Right lobe of liver (tissue), 6 donors: ENCODE measurements at places on chromosomes 4 and X.

- no peak overlapping the region for H3K4me3 ChIP-seq
- no peaks in the 10 kb centered on the region for H3K27me3 ChIP-seq
- no peak overlapping the region for H3K27ac ChIP-seq
- no peaks in the 10 kb centered on the region for H3K4me1 ChIP-seq
Measured at GRCh38 chr4:72582853-72583252, 13.8 kb upstream of the ADAMTS3 start.

DNA sequence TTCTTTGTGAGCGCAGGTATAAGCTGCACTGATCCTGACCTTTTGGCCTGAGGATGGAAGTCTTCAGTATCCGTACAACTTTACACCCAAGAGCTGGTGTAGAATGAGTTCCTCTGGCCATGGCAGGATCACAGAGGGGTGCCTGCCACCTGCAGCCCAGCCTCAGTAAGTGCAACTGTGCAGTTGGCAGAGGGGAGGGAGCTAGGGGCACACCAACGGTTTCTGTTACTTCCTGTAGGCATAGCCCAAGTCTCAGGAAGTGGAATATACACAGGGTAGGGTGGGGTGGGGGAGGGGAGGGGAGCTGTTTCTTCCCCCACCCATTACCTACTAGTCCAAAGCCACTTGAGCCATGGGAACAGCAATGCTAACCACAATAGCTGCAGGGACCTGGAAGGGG is 85.4 kb upstream of the GBA3 start:
- no peaks in the 10 kb centered on the region for H3K36me3 ChIP-seq
- no peaks in the 10 kb centered on the region for H3K27me3 ChIP-seq
- H3K4me3 ChIP-seq = no peak overlapping the region
- DNase-seq = peak; percentile 47

- no peak for DNase-seq
- H3K36me3 ChIP-seq = no peaks in the 10 kb centered on the region
- no peak overlapping the region for H3K4me3 ChIP-seq
- H3K4me1 ChIP-seq = no peaks in the 10 kb centered on the region
Measured at GRCh38 chr4:21367567-21367966, 581.0 kb downstream of the KCNIP4 start.

GRCh38 chr4:142339053-142339452 is 507.0 kb downstream of the INPP4B start:
- H3K27me3 ChIP-seq = no peaks in the 10 kb centered on the region
- no peak for DNase-seq
- no peak overlapping the region for H3K4me3 ChIP-seq
- no peak overlapping the region for H3K27ac ChIP-seq
- peaks cover 3% of the 10 kb centered on the region for H3K4me1 ChIP-seq

DNA sequence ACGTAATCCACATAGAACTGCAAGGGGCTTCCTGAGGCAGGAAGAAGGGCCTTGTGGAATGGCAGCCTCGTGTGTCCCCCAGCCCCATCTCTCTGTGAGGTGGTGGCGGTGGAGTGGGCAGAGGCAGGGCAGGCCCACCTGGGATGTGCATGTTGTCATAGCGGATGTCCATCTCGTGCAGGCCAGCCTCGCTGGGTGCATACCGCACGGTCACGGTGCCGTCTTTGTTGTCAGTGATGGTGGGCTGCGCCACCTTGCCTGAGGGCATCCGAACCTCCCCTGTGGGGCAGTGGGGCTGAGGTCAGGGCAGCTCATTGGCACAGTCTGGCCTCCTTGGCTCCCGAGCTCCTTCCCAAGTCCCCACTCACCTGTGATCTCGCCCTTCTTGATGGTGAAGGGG is 20.4 kb downstream of the FLNA start:
- no peak for DNase-seq
- no peak overlapping the region for H3K27ac ChIP-seq
- H3K4me3 ChIP-seq = no peak overlapping the region
- H3K4me1 ChIP-seq = peaks cover 3% of the 10 kb centered on the region
- no peaks in the 10 kb centered on the region for H3K36me3 ChIP-seq
- no peaks in the 10 kb centered on the region for H3K27me3 ChIP-seq

DNA sequence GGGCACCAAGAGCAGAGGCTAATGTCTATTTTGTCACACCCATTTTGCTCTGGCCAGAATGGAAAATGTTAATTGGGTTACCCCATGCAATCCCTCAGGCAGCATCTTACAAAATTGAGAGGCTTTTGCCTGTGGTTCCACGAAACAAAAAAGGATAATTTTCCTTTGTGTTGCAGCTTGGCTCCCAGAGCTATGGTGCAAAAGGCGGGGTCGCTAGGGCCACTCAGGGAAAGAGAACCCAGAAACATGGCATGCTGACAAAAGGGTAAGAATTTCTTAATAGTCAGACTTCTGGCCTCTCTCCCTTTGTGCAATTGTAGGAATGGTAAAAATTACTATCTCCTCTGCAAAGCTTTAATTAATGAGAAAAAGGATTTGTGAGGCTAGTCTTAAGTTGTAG is 119.6 kb upstream of the BANK1 start:
- no peaks in the 10 kb centered on the region for H3K4me1 ChIP-seq
- no peaks in the 10 kb centered on the region for H3K36me3 ChIP-seq
- H3K4me3 ChIP-seq = no peak overlapping the region
- no peak for DNase-seq
